ENCODE measurements at places on chromosomes 16 and 17. TPM values are rescaled to one million over a fixed set of nuclear protein-coding genes. Genes with fewer than 3 reads are reported as not detected.

DNA sequence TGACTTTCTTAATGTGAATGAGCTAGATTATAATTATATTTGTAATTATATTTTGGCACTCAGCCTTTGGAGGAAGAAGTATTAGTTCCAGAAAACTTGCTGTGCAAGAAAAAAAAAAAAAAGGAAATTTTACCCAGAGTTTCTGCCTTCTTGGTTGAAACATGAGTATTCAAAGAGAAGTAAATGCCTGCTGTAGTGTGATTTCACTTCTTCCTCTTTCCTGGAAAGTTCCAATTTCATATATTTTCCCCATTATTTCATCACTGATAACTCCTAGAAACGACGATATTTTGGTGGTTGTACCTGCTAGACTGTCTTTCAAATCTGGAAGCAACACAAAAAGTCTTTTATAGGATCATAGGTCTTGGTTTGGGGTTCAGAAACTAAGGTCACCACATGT, 20.4 kb upstream of the MPHOSPH6 start:
- no peak for DNase-seq

DNA sequence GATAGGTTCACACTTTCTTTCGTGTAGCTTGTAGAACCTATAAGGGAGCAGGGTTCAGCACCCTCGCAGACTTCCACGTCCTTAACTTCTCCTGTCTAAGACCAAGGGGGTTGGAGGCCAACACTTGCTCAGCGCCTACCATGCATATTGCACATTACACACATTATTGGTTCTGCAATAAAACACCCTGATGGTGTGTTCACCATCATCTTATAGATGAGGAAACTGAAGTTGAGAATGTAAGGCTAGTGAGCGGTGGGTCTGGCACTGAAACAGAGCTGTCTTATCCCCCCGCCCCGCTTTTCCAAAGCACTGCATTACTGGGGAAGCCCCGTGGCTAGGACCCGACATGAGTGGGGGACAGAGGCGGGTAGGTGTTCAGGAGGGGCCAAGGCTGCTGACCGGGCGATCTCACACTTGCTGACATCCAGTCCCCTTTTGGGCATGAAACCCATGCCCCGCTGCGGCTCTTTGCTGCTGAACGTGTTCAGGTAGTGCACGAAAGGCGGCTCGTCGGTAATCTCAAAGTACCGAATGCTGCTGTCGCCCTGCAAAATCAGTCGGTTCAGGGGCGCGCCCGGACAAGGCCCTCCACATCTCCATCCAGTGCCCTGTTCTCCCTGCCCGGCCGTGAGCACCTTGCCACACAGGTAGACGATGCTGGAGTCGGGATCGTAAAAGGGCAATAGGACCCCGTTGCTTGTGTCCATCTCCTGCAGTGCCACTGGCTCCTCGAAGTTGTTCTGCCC, 6.2 kb downstream of the CORO6 start:
- DNase-seq: no peak

The KRT31 gene
- polyA plus RNA-seq: not detected

GRCh38 chr16:68920349-68920748, 77.0 kb downstream of the TANGO6 start:
- DNase-seq: no peak

DNA sequence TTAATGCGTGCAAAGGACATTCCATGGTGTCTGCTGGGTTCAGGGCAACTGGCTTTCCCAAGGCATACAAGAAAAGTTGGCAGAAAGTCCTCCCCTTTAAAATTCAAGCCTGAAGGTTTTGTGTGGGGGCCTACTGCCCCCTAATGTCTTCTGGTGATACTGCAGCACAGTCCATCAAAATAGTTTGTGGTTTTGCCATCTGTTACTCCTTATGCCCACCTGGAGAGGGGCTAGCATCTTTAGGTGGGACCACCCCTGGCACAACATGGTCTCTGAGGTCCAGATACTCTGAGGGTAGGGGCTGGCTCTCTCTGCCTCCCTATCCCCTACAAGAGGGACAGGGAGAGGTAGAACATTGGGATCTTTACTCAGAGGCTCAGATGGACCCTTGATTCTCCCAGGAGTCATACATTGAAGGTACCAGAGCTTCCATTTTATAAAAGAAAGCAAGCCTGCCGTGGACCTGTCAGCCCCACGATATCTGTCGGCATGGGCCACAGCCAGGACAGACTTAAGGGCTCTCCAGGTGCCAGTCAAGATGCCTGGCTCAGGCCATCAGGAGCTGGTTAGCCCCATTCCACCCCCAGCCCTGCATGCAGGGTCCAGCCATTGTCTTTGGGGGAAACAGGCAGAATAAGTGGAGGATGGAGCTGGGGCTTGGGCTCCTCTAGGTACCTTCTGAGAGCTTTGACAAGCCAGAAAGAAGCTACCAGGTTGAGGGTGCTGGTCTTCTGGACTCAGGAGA, 6.3 kb downstream of the ESRP2 start:
- DNase-seq: peak; percentile 64

The USP43 gene
- polyA plus RNA-seq: 10.1 TPM

The TMEM204 gene
- 17.6 TPM for polyA plus RNA-seq

DNA sequence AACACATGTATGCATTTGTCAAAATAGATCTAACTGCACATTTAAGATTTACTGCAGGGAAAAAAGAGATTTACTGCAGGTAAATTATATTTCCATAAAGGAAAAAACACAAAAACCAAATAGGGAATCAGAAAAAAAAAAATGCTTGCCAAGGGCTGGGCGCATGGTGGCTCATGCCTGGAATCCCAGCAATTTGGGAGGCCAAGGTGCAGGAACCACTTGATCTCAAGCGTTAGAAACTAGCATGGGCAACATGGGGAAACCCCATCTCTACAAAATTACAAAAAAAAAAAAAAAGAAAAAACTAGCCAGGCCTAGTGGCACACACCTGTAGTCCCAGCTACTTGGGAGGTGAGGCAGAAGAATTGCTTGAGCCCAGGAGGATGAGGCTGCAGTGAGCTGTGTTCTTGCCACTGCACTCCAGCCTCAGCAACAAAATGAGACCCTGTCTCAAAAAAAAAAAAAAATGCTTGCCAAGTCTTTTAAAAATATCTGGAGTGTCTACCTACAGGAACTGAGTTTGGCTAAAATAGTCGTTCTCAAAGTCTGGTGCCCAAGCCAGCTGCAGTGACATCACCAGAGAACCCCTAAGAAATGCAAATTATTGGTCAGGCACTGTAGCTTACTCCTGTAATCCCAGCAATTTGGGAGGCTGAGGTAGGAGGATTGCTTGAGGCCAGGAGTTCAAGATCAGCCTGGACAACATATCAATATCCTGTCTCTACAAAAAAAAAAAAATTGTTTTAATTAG, 17.5 kb downstream of the TRIM25 start:
- no peak for DNase-seq

- DNase-seq: no peak
Measured at GRCh38 chr17:36509272-36509985, 22.9 kb downstream of the ZNHIT3 start.

DNA sequence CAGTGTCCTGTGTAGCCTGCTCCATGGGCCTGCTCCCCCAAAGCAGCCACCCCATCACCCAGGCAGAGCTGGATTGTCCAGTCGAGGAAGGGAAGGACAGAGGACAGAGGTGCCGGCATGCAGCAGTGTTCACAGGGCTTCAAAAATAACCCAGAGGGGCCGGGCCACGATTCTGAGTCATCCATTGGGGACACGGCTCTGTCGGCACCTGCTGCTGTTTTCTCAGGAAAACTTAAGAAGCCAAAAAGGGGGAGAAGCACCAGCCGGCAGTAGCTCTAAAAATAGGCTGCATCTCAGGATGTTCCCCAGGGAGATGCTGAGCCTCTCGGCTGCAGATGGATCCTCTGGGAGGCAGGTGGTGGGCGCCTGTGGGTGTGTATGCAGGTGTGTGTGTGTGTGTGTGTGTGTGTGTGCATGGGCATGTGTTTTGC, 1.6 kb downstream of the CA7 start:
- no peak for DNase-seq

DNA sequence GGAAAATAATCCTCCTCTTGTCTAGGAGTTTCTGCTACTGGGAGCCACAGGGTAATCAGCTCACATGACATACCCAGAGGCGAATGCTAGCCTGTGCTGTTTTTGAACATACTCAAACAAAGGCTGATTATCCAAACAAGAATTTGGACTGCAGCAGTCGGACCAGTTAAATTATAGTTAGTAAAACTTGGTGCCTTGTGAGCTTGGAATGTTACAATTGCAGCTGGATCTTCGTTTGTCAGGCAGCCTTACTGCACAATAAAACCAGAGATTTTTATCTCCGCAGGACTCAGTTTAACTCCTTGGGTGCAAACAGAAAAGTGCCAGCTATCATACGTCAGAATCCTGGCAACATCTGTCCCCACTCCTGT, 163.8 kb upstream of the TBX2 start:
- DNase-seq: peak; percentile 42

DNA sequence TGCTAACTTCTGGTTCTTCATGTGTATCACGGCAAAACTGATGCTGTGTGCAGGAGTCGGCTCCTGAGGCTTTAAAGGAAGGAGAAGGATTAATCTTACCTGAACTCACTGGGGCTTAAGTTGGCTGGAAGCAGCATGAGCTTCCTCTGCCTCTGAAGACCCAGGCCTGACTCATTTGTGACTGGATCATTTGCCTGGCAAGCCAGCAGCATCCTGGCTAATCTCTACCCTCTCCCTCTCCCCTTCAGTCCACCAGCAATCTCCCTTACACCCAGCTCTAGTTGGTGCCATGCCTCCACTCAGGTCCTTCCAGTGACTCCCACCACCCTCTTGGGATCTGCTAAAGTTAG, 150.3 kb downstream of the IRX3 start:
- no peak for DNase-seq

DNA sequence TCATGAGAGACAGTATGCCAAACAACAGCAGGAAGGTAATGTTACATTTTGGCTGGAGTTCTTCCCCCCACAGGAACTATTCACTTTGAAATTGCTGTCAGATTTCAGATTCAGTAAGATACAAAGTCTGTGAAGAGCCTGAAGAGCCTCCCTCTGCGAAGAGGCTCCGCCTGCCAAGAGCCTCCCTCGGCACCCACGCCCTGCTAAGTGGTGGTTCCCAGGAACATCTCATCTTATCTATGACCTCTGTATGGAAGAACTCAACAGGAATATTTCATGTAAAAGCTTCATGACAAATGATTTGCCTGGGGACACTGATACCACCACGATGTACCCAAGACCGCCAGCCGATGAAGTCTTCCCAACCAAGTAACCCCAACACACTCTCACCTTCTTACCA, 3.2 kb downstream of the ZC3H7A start:
- DNase-seq: no peak

DNA sequence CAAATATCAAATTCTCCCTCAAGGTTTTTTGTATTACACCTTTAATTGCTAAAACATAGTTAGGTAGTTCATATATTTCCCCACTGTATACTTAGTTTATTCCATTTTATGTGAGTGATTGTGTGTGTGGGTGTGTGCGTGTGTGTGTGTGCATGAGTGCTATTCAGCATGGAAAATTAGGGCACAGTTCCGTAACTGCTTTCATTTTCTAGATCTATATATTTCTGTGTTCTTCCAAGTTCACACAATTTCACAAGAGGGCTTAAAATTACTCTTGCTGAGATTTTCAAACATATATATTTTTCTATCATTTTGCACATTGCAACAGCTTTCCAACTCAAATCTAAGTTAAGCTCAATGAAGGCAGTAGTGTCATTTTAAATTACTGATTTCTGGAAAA, 782.9 kb upstream of the SOX9 start:
- DNase-seq: no peak

- no peak for DNase-seq
Measured at GRCh38 chr17:59124665-59125064, 18.0 kb upstream of the TRIM37 start.

- DNase-seq: no peak
Measured at GRCh38 chr17:27997522-27997921, 45.0 kb upstream of the NLK start.

DNA sequence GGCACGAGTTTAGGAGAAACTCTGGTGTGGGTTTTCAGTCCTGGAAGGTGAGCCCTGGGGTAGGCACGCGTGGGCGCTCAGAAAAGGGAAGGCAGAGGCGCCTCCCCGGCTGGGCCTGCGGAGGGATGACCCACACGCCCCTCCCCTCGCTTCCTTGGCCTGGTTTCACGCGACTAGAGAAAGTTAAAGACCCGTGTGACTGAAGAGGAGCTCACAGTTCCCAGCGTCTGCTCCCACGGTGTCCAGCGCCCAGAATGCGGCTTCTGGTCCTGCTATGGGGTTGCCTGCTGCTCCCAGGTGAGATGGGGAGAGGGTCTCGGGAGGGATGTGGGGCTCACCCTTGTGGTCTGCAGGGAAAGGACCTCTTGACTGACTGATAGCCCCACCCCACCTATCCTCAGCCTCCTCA, at the start of gene CD300LG:
Gene CD300LG, plus strand, starts transcription at position 214 of the 409 bp plus-strand sequence. Its CDS starts 41 bp downstream, at position 255.
- no peak for DNase-seq

DNA sequence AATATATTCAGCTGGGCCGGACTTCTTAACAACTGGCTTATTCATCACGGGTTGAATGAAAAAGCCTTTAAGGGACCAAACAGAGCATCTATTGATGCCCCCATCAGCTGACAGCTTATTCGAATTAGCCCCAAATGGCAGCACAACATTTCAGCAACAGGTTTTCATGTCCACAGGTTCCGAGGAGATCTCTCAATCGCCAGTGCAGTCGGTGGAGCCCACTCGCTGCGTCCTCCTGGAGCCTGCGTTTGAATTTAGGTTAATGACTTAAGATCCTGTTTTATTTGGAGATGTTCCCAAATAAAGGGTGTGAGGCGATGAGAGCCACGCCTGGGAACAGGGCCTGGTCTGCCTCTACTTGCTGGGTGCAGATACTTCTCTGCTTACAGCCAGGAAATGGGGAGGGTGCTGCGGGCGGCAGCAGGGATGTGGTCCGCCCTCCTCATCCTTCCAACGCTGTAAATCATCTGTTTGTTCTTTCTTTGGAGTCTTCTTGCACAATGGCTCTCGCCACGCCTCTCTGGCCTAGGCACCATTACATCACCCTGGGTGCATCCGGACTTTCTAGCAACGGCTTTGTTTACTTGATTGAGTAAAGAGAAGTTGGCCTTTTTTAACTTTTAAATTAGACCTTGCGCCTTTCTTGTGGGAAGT, 22.6 kb downstream of the NDE1 start:
- DNase-seq: peak; percentile 77

The MT1M gene
- 0.26 TPM for polyA plus RNA-seq

The TOP2A gene
- 176 TPM for polyA plus RNA-seq

DNA sequence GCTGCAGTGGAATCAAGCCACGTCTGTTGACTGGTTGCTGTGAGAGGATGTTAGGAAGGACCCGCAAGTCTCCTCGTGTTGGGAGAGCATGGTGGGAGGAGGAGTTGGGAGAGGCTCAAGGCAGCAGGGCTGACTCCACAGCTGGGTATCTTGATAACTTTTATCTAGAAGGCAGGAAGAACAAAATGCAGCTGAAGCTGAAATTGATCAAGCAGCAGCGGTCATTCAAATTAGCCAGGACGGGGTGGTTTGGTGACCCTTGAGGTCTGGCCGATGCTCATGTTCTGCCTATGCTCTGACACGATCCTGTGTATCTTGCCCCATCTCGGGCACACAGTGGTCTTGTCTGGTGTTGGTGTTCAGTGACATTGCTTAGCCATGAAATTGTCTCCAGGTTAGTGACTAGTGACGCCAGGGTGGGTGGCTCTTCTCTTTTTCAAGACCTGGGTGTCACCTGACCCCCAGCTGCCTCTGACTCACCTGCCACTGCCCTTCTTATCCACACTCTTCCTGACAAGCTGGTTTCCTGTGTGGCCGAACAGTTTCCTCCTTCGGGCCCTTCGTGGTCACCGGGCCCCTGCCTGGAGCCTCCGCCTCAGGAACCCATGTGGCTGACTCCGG, 19.1 kb downstream of the NPTX1 start:
- DNase-seq: no peak

The HELZ gene
- 42.9 TPM for polyA plus RNA-seq
